ENCODE measurements at places on chromosomes 5 and 9. TPM values are rescaled to one million over a fixed set of nuclear protein-coding genes. Genes with fewer than 3 reads are reported as not detected.

DNA sequence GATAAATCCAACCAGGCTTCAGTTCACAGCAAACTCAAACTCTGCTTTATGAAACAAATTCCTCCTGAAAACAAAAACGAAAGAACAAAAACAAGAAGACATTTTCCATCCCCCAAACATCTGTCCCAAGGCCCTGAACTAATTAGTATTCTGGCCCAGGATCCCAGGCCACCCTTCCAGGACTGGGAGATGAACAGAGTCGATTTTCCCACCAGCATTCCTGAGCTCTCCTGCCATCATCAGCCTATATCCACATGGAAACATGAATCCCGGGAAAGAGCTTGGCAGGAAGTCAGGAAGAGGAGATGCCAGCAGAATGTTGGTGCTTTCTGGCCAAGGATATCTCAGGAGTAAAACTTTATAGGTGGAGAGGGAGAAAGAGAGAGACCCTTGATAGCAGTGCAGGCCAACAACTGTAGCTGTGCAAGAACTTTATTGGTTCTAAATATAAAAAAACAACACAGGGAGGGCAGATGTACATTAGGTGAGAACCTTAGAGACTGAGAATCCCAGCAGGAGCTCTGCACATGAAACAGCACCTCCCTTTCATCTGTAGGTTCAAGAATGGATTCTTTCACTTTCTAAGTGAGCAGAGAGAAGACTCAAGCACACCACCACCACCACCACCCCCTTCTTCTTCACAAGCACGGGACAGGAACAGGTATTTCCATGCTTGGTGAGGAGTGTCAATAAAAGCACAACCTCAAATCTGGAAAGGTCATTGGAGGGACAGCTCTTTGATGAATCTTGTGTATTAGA lies 190.7 kb upstream of the TAS2R1 start:
- H3K27me3 ChIP-seq: no peaks in the 10 kb centered on the region
- H3K4me3 ChIP-seq: peak overlapping the region; percentile 3
- H3K27ac ChIP-seq: peak overlapping the region; percentile 8
- DNase-seq: no peak
- H3K36me3 ChIP-seq: no peaks in the 10 kb centered on the region

DNA sequence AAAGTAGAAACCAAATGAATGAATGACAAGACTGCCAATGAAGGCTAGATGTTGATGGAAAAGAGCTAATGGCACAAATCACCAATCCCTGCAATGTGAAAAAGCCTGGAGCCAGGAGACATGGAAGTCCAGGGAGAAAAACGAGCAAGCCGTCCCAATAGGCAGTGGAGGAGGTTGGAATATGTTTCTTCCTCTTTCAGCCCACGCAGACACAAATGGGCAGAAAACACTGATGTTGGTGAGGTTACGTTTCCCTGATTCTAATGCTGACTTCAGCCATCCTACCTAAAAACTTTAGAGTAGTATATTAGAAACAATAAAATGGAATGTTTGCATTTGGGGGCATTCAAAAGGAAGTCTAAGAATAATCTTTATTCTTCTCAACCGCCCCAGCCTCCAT lies 23.9 kb upstream of the KIF2A start:
- H3K27ac ChIP-seq: no peak overlapping the region
- H3K27me3 ChIP-seq: no peaks in the 10 kb centered on the region
- H3K4me1 ChIP-seq: no peaks in the 10 kb centered on the region
- no peak for DNase-seq

DNA sequence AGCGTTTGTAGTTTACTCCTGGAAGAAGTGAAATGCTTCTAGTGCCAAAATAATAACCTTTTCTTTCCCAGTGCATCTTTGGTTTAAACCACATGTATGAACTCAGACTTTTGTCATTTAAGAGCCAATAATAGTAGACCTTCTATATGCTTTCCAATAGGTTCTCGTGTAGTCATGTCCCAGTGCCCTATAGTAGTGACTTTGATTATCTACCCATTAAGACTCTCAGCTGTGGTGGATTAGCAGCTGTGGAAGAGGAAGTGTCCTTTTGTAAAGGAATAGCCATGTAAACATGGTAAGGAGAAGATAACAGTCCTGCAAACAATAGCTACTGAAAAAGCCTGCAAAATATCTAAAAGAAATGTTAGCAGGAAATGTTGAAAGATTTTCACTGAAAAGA lies 765.3 kb downstream of the MTRR start:
- H3K27me3 ChIP-seq: no peaks in the 10 kb centered on the region
- H3K27ac ChIP-seq: no peak overlapping the region
- no peaks in the 10 kb centered on the region for H3K4me1 ChIP-seq
- H3K4me3 ChIP-seq: no peak overlapping the region
- no peak for DNase-seq
- no peaks in the 10 kb centered on the region for H3K36me3 ChIP-seq

DNA sequence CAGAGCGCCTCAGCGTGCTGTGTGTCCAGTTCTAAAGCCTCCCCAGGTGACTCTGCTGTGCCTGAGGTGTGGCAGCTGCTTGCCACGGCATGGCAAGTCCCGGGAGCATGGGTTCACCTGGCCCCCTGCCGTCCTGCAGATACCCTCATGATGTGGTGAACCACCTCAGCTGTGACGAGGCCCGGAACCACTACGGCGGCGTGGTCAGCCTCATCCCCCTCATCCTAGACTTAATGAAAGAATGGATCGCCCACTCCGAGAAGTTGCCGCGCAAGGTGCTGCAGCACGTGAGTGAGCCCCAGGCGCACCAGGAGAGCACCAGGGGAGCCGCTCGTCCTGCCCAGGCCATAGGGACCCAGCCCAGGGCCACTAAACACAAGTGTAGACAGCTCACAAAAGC lies 9.5 kb downstream of the SPACA9 start:
- no peaks in the 10 kb centered on the region for H3K4me1 ChIP-seq
- no peaks in the 10 kb centered on the region for H3K27me3 ChIP-seq
- H3K4me3 ChIP-seq: no peak overlapping the region
- H3K36me3 ChIP-seq: no peaks in the 10 kb centered on the region
- DNase-seq: no peak

- H3K27ac ChIP-seq: peak overlapping the region; percentile 14
- no peaks in the 10 kb centered on the region for H3K36me3 ChIP-seq
- no peaks in the 10 kb centered on the region for H3K27me3 ChIP-seq
- DNase-seq: no peak
- no peaks in the 10 kb centered on the region for H3K4me1 ChIP-seq
- H3K4me3 ChIP-seq: no peak overlapping the region
These were observed 37.5 kb downstream of the DAP start for GRCh38 chr5:10723514-10723913.

DNA sequence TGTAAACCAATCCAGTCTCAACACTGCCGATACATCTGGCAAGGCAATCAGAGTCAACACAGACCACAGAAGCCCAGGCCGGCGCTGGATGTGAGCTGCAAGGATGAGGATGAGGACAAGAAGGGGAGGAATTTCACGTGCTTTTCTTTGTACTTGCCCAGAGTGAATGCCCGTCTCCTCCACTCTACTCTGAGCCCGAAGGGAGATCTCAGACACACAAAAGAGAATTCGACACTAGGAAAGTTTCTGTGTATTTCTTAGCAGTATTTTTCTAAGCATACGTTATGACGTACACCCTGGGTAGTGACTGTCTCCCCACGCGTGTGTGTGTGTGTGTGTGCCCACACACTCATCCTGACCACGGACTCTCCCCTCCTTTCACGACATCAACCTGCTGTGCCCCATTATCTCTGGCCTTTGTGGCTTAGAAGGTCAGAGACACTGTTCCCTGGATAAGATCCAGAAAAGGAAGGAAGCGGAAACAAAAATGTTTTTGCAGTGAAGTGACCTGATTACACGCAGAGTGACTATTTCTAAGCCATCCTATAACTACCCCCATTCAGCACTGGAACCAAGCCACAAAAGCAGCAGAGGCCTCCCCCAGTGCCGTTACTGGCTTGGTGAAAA lies 227.3 kb upstream of the DAPK1 start:
- peak overlapping the region; percentile 17 for H3K27ac ChIP-seq
- H3K27me3 ChIP-seq: no peaks in the 10 kb centered on the region
- DNase-seq: no peak

- no peaks in the 10 kb centered on the region for H3K4me1 ChIP-seq
- H3K4me3 ChIP-seq: no peak overlapping the region
- no peak for DNase-seq
These were observed 149.6 kb downstream of the DROSHA start for GRCh38 chr5:31382051-31382878.

DNA sequence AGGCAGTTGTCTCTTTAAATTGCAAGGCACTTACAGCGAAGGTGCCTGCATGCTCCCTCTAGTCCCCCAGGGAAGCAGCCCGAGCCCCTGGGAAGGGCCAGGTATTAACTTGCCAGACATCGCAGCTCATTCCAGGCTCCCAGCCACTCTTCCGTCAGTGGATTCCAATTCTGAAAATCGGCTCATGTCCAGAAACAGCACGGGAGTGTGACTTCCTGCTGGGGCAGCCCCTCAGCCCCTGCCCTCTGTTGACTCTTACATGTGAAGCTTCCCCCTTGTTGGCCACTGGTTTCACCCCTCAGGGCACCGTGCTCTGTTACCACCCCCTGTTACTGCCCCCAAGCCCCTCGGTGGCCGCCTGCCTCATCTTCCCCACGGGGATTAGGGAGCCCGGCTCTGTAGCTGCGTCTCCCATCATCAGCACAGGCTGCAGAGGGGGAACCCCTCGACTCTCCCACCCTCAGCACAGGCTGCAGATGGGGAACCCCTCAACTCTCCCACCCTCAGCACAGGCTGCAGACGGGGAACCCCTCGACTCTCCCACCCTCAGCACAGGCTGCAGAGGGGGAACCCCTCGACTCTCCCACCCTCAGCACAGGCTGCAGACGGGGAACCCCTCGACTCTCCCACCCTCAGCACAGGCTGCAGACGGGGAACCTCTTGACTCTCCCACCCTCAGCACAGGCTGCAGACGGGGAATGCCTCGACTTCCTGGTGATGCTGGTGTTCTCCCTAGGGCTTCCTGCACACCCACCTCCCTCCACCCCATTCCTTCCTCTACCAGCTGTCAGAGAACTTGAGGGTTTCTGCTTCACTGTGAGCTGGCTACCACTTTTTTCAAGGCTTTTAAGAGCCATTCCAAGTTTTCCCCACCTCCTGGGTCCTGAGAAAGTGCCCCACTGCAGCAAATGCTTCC lies 11.1 kb upstream of the CACNA1B start:
- no peaks in the 10 kb centered on the region for H3K36me3 ChIP-seq
- DNase-seq: no peak
- H3K4me3 ChIP-seq: no peak overlapping the region
- no peak overlapping the region for H3K27ac ChIP-seq
- no peaks in the 10 kb centered on the region for H3K4me1 ChIP-seq

GRCh38 chr5:115306011-115306536 lies 9.6 kb upstream of the CCDC112 start:
- H3K36me3 ChIP-seq: no peaks in the 10 kb centered on the region
- H3K4me3 ChIP-seq: no peak overlapping the region
- no peak overlapping the region for H3K27ac ChIP-seq
- no peaks in the 10 kb centered on the region for H3K4me1 ChIP-seq
- no peaks in the 10 kb centered on the region for H3K27me3 ChIP-seq

DNA sequence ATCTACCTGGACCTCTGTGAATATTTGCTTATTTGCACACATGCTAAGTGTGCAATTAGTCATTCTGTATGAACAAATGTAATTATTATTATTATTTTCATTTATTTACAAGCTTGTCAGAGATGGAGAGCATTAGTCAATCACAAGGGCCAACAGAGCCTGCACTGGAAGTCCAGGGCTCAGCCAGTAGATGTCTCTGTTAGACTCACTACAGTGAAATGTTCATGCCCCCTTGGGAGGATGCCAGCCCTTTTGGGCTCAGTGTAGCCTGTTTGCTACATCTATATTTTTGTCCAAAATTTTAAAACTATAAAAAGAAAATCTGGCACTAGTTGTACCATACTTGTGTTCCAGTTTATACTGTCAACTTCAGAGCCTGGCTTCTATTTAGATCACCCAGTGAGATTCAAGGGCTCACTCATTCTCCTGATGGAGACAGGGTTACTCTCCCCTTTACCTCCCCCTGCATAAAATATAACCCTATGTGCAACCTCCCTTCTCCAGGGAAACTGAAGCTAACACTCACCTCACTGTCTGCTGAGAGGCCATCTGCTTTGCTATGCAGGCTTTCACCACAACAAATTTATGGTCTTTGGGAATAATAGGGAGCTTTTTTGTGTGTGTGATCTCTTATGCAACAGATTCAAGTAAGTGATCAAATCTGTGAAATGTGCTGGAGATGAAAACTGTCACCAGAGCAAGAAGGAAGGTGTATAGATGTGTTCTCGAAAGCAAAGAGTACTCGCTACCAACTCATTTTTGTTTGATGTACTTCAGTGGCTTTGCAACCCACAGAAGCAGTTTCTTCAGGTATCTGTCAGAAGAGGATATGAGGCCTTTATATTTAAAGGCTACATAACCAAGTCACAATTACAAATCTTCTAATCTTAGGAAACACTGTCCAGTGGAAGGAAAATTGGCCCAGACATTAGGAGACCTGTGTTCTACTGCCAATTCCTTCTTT lies 99.9 kb upstream of the TLE4 start:
- no peak overlapping the region for H3K4me3 ChIP-seq
- H3K27ac ChIP-seq: no peak overlapping the region
- H3K4me1 ChIP-seq: no peaks in the 10 kb centered on the region
- H3K27me3 ChIP-seq: no peaks in the 10 kb centered on the region
- peak; percentile 34 for DNase-seq
- H3K36me3 ChIP-seq: no peaks in the 10 kb centered on the region

GRCh38 chr5:141957367-141957996 lies 520 bp downstream of the PCDH12 start:
- no peak overlapping the region for H3K4me3 ChIP-seq
- H3K36me3 ChIP-seq: no peaks in the 10 kb centered on the region
- no peaks in the 10 kb centered on the region for H3K4me1 ChIP-seq
- H3K27me3 ChIP-seq: no peaks in the 10 kb centered on the region

- no peak overlapping the region for H3K4me3 ChIP-seq
- H3K27me3 ChIP-seq: no peaks in the 10 kb centered on the region
- no peak overlapping the region for H3K27ac ChIP-seq
- DNase-seq: no peak
- no peaks in the 10 kb centered on the region for H3K36me3 ChIP-seq
These were observed 145.5 kb downstream of the DCP2 start for GRCh38 chr5:113122053-113122452.

GRCh38 chr9:77946969-77947620 lies 84.5 kb downstream of the GNAQ start:
- no peaks in the 10 kb centered on the region for H3K36me3 ChIP-seq
- H3K27ac ChIP-seq: peak overlapping the region; percentile 68
- no peak overlapping the region for H3K4me3 ChIP-seq
- no peak for DNase-seq
- peaks cover 13% of the 10 kb centered on the region for H3K4me1 ChIP-seq

GRCh38 chr5:159031513-159031912 lies 68.2 kb downstream of the EBF1 start:
- peak overlapping the region; percentile 41 for H3K27ac ChIP-seq
- H3K36me3 ChIP-seq: no peaks in the 10 kb centered on the region
- DNase-seq: no peak
- no peaks in the 10 kb centered on the region for H3K4me1 ChIP-seq

Gene PCDHGB2
- total RNA-seq: 10.5 TPM

Gene IFNK
- total RNA-seq: not detected

Gene DBH
- total RNA-seq: not detected

Gene FGF1
- 0.32 TPM for total RNA-seq

Gene CTSL
- 89.0 TPM for total RNA-seq

Gene IFNA13
- not detected for total RNA-seq
